ENCODE measurements at places on chromosomes 5 and 9.

DNA sequence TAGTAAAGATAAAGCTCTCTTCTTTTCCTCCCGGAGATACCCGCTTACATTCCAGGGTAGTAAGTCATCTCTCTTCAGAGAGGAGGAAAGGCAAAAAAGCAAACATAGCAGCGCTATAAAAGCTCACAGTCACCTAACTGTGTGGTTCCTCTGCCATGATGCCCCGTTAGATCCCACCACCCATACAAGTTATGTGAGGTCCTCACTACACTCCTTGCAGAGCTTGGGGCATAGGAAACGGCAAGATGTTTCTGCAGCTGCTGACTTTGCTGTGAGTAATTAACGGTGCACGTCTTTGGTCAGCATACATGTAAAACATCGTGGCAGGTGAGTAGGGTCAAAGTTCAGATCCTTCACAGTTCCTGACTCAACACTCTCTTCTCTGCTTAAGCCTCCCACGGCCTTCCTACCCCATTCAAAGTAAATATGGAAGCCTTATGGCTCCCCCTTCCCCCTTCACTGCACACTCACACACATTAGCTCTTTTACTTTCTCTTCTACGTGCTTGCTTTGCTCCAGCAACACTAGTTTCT is 218.9 kb downstream of the DIRAS2 start:
- DNase-seq: no peak

GRCh38 chr9:71858102-71858798 is 52.7 kb downstream of the ABHD17B start:
- no peak for DNase-seq

DNA sequence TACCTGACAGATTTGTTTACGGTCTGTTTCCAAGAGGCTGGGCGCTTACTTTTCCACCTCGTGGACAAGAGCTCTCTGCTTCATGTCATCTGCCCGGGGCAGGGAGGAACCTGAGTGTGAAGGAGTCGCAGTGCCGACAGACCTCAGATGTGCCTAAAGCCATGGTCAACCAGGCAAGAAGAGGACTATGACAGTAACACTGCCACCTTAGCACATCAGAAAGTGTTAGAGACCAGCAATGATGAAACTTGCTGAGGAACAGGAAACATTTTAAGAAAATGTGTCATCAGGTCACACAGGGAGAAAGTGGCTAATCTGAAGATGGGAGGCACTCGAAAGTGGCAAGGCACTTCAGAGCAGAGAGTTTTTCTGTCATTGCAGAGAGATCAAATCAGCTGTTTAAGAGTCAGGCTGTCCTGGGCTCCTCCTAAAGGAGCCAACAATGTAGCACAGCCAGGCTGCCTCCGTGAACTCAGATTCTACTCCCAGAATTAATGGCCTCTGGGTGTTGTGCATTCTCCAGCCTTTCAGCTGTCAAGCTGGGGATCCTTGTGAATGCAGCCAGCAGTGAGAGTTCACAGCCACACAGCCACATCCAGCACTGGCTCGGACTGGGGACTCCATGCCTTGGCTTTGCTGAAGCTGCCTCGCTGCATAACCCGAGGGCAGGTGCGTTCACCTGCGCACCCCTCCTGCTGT is 94.6 kb downstream of the RAPGEF1 start:
- DNase-seq: peak; percentile 36

DNA sequence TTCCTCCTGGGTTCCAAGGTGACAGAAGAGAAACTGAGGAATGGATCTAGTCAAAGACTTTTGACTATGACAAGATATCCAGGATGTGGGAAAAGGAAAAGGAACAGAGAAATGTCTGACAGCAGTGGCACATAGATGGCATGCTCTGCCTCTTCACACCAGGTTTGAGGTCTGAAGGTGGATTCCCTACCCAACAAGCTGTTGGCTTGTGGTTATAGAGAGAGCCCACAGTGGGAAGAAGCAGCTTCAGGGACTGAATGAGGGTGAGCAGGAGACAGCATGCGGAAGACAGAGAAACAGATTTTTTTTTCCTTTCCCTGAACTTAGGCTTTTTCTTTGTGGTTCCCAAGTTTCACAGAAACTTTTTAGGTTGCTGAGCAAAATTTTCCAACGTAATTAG is 20.6 kb downstream of the IFNW1 start:
- DNase-seq: no peak

DNA sequence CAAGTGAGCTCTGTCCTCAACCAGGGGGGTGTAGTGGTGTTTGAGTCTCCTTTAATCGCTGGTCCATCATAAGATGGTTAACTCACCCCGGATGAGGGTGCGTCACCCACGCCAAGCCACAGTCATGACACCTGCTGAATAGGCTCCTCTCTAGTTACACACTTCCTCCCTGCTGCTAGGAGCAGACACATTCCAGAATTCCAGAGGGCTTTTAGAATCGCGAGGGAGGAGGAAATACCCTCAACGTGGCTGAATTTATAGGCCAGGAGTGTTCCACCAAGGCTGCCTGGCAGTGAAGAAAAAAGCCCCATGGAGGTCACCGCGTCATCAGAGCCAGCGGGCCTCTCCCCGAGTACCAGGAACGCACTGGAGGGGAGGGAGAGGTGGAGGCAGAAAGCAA is 5.1 kb downstream of the GLRX start:
- DNase-seq: peak; percentile 66

DNA sequence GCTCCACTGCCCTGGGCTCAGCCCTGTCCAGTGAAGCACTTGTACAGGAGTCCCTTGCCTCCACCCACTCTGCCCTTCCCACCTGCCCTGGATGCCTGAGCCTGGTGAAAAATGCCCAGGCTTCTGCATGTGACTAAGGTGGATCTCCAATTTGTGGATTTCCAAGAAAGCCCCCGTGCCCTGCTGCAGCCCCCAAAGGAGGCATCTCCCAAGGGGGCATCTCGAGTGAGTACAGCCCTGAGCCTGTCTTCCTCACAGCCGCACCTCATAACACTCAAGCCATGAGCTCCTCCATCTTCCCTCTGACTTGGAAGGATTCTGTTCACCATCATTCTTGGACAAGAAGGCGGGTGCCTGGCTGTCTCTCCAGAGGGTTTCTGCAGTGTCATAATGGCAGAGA is 158.0 kb upstream of the PPP1R26 start:
- DNase-seq: no peak

- peak; percentile 90 for DNase-seq
Observed at GRCh38 chr9:35690614-35691333, 1.0 kb upstream of the TPM2 start.

DNA sequence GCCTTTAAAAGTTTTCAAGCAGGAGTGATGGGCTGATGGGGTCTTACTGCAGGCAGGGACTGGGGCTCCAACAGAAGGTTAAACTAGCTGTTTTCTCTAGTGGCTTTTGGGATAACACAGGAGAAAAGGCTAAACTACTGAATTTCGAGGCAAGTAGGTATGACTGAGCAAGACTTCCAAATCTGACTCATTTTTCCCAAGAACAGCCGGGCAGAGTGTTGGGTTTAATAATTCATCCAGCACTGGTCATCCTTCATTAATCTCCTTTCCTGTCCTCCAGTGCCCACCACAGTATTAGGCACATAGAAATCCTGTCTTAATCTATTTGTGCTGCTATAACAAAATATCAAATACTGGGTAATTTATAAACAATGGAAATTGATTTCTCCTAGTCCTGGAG is 20.5 kb downstream of the MSX2 start:
- no peak for DNase-seq

DNA sequence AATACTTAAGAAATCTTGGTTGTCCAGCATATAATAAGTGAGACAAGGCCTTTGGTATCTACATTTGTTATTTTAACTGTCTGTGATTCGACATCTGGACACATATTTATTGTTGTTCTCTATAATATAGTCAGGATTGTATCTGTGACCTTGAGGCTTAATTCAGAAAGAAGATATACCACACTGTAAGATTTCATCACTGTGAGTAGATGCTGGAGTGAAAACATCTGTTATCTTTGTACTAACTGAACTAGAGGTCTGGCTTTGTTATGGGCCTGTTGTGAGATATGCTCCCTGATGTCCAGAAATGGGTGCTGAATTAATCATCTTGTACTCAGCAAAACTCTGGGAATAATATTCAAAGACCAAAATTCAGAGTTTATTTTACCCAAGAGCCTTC is 148.5 kb downstream of the ISOC1 start:
- DNase-seq: peak; percentile 37

DNA sequence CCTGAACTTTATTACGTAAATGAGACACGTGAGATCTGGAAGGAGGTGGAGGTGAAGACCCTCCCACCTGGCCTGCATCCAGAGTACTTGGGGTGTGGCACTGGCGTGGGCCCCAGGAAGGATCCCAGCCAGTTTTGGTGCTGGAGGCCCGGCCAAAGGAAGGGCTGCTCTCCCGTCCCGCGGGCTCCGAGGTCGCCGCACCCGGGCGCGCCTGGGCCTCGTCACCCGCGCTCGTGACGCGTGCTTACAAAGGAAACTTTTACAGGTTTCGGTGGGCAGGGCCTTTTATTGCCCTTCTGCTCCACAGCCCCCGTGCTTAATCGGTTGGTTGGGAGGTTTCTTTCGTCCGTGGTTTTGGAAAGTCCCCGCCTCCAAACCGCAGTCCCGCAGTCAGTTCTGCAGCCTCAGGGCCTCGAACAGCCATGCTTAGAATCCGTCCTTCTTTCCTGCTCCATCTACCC is 29.2 kb downstream of the CDKN2A start:
- DNase-seq: peak; percentile 18

DNA sequence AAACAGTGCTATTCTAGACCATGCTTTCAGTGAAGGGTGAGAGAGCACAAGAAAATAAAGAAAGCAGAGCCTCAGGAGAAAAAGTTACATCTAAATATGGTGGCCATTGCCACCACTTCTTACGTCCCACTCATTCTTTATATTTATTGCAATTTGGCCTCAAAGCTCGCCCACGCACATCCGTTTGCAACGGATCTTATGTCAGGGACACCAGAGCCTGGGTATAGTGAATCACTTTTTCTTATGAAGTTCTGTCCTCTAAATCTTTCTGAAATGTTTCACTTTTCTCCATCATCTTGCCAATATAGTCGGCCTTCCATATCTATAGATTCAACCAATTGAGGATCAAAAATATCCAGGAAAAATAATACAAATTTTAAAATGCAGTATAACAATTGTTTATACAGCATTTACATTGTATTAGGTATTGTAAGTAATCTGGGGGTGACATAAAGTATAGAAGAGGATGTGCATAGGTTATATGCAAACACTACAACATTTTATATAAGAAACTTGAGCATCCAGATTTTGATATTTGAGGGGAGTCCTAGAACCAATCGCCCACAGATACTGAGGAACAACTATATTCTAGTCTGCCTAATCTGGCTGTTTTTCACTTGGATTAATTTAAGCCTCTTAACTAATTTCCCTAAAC is 35.2 kb downstream of the GOLPH3 start:
- DNase-seq: no peak

- DNase-seq: no peak
Observed at GRCh38 chr9:134515026-134515821, 126.4 kb upstream of the COL5A1 start.

- DNase-seq: no peak
Observed at GRCh38 chr9:137606005-137606621, 627 bp downstream of the ARRDC1 start.

DNA sequence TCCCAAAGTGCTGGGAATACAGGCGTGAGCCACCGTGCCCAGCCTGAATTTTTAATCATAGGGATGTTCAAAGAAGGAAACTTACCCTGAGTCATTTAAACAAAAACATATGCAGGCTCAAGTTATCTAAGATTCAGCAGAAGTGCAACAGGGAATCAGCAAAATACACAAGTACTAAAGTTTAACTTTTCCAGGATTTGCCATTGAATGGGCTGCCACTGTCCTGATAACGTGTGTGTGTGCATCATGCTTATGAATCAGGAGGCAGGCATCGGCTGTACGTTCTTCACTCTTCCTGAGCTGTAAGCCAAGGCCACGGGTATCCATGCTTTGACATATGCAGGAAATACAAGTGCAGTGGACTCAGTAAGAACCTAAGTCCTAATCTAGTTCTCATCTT is 48.8 kb upstream of the FST start:
- peak; percentile 72 for DNase-seq

- peak; percentile 77 for DNase-seq
Observed at GRCh38 chr9:123090198-123090896, 56.9 kb downstream of the GPR21 start.

- peak; percentile 82 for DNase-seq
Observed at GRCh38 chr5:93677359-93677891, 64.0 kb downstream of the POU5F2 start.

DNA sequence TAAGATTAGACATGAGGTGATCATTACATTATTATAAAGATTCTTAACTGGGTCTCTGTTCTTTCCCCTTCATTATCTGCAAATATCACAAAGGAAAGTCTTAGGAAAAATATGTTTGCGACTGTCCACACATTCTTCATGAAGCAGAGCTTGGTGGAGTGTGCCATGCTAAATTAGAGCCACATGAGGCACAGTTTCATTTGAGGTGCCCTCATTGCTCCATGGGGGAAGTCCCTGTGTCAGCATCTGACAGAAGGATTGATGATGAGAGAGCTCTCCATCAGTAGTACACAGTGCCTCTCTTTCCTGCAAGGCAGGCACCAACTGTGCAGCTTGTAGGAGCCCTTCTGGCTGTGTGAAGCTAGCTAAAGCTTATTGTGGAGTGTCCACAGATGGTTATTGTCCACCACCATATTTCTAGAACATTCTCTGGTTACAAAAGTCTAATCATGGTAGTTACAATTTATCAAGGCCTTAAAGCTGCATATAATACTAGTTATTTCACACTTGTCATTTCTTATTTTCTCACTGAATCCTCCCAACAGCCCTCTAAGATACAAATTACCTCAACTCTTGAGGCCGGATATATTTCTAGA is 63.9 kb downstream of the C9orf152 start:
- DNase-seq: no peak

DNA sequence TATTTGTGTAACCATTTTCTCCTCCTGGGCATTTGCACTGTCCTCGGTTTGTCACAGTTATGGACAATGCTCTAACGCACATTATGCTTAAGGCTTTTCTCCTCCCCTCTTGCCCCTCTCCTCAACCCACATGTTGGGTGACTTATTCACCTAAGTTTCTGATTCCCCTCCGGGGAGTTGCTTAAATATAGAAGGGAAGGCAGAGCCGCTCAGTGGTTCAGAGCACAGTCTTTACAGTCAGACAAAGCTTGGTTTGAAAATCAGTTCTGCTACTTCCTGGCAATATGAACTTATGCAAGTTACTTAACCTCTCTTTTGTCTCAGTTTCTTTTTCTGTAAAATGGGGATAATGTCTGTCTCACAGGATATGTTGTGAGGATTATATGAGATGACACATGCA is 41.2 kb upstream of the SPRY4 start:
- no peak for DNase-seq

DNA sequence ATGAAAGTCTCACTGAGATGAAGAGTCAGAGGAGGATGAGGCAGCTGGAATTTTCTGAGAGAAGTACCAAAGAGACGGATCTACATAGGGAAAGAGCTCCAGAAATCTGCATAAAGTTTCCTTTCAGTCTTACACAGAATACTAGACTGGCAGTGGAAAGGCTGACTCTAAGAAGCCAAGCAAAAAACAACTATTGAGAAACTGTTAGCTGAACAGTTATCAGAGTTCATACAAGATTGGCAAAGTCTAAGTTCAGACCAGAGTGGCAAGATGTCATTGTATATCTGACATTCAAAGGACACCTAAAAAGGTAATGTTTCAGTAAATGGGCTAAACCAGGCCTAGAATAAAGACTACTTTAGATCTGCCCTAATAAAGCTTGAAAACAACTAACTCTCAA is 209.0 kb downstream of the KIAA0825 start:
- DNase-seq: no peak

GRCh38 chr9:27654629-27655285 is 81.5 kb upstream of the C9orf72 start:
- no peak for DNase-seq

- no peak for DNase-seq
Observed at GRCh38 chr9:125887172-125887571, 140.0 kb downstream of the PBX3 start.
